Thoracic aorta (tissue), 2 donors: ENCODE measurements at places on chromosomes 6 and 20. TPM values are rescaled to one million over a fixed set of nuclear protein-coding genes. Genes with fewer than 3 reads are reported as not detected.

RHAG gene
- total RNA-seq, result not detected

MAFB gene
- 75.0 TPM for total RNA-seq

DNA sequence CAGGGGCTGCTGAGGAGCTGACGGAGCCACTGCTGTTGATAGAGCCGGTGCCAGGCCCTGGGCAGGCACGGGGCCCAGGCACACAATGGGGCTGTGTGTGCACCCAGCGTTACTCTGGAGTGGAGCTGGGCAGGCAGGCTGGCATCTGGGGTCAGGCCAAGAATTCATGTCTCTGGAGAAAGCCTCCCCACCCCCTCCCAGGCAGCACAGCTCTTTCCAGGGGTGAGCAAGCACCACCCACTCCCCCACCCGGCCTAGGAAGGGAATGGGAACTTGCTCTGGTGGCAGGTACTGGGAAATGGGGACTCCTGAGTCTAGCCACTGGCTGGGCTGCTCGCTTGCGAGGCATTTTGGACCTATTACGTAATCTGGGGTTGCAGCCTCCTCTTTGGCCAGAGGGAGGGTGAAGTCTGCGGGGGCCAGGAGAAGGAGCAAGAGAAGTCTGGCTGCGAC, 22.7 kb downstream of the TFEB start:
- H3K4me3 ChIP-seq, result peak overlapping the region; percentile 29
- peak; percentile 66 for DNase-seq
- no peaks in the 10 kb centered on the region for H3K27me3 ChIP-seq

GRCh38 chr20:34997131-34997561, 41.5 kb downstream of the MYH7B start:
- H3K4me3 ChIP-seq, result no peak overlapping the region
- DNase-seq, result no peak
- no peak overlapping the region for H3K27ac ChIP-seq
- no peaks in the 10 kb centered on the region for H3K27me3 ChIP-seq
- H3K36me3 ChIP-seq, result peaks cover 62% of the 10 kb centered on the region
- H3K4me1 ChIP-seq, result no peaks in the 10 kb centered on the region

DNA sequence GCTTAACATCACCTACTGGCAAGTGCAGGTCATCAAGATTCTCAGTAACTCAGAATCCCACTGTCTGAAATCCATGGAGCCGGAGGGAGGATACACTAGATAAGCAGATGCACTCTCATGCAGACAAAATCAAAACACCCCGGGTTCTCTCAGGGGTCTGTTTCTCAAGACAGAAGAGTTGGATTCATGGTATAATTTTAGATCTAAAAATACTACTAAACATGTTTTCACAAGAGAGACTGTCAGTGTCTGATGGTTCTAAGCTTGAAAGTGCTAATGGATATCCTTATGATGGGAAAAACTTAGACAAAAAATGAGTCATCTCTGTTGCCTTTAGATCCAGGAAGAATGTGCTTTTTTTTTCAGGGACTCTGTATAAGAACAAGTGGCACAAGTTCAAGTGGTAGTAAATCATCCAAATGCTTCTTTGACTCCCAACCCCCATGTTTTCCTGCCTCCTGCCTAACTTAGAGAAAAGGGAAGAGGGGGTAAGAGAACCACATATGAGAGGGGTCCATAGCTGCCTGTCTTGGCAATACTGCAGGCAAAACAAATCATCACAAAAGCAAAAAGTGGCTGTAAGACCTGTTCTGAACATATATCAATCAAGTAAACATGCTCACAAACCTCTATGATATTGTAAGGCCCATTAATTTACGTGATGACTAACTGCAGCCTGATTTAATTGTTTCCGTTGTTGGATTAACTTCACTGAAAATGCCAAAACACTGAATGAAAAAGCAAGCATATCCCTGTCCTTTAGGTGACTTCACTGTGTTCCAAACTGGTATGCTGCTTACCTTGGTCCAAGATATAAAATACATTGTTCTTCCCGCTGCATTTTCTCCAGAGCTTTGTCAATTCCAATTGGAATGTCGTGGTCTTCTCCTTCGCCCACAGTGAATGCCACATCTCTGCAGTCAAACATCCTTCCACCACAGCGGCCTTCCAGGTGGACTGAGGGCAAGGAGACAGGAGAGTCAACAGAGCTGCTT, 84.0 kb upstream of the TULP1 start:
- H3K27ac ChIP-seq, result peak overlapping the region; percentile 45
- no peak for DNase-seq
- peaks cover 83% of the 10 kb centered on the region for H3K4me1 ChIP-seq
- H3K36me3 ChIP-seq, result peaks cover 47% of the 10 kb centered on the region
- no peaks in the 10 kb centered on the region for H3K27me3 ChIP-seq

DNA sequence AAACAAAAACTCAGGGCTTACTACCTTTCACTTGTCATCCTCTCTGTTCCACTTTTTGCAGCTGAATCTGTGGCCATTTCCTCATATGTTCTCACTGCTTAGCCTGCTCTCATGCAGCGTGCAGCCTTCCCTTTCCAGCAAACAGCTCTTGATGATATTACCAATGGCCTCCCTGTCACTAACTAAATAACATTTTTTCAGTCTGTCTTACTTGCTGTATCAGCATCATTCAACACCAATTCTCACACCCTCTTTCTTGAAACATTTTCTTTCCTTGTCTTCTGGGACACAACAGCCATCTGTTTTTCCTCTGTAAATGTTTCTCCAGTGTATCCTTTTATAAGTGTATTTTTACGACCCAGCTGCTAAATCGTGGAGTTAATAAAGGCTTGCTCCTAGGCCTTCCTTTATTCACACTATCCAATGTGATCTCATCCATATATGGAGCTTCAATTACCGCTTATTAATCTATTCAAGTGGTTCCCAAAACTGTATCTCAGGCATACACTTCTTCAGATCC, 523.6 kb upstream of the RNF217 start:
- no peaks in the 10 kb centered on the region for H3K36me3 ChIP-seq
- no peak for DNase-seq
- no peak overlapping the region for H3K4me3 ChIP-seq
- H3K27ac ChIP-seq, result no peak overlapping the region
- no peaks in the 10 kb centered on the region for H3K4me1 ChIP-seq

DNA sequence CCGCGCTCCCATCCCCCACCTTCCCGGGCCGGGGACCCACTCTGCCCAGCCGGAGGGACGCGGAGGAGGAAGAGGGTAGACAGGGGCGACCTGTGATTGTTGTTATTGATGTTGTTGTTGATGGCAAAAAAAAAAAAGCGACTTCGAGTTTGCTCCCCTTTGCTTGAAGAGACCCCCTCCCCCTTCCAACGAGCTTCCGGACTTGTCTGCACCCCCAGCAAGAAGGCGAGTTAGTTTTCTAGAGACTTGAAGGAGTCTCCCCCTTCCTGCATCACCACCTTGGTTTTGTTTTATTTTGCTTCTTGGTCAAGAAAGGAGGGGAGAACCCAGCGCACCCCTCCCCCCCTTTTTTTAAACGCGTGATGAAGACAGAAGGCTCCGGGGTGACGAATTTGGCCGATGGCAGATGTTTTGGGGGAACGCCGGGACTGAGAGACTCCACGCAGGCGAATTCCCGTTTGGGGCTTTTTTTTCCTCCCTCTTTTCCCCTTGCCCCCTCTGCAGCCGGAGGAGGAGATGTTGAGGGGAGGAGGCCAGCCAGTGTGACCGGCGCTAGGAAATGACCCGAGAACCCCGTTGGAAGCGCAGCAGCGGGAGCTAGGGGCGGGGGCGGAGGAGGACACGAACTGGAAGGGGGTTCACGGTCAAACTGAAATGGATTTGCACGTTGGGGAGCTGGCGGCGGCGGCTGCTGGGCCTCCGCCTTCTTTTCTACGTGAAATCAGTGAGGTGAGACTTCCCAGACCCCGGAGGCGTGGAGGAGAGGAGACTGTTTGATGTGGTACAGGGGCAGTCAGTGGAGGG, 2.8 kb downstream of the SOX4 start:
- peak; percentile 7 for DNase-seq
- no peaks in the 10 kb centered on the region for H3K36me3 ChIP-seq
- H3K4me1 ChIP-seq, result peaks cover 5% of the 10 kb centered on the region
- H3K27ac ChIP-seq, result peak overlapping the region; percentile 92
- peak overlapping the region; percentile 95 for H3K4me3 ChIP-seq
- H3K27me3 ChIP-seq, result no peaks in the 10 kb centered on the region

- no peaks in the 10 kb centered on the region for H3K36me3 ChIP-seq
- no peak overlapping the region for H3K27ac ChIP-seq
- no peak overlapping the region for H3K4me3 ChIP-seq
- H3K4me1 ChIP-seq, result no peaks in the 10 kb centered on the region
- DNase-seq, result no peak
- H3K27me3 ChIP-seq, result no peaks in the 10 kb centered on the region
Measured at GRCh38 chr20:52372169-52372568, 180.6 kb upstream of the ZFP64 start.

DNA sequence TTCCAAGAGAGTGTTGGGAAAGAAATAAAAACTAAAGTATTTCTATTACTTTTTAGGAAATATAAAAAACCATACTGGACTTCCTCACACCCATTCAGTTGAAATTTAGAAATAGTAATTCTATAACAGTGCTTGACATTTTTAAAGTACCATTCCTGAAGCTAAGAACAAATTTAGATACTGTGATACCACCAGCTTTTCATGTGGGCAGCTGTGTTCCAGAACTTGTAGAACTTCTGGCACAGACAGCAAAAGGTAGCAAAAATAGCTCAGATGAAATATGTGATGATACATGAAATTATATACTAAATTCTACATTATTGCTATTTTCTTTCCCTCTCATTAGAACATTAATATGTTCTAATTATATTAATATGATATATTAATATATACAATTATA, 346.5 kb downstream of the SYNE1 start:
- DNase-seq, result no peak
- H3K27me3 ChIP-seq, result no peaks in the 10 kb centered on the region
- H3K36me3 ChIP-seq, result peaks cover 39% of the 10 kb centered on the region
- no peak overlapping the region for H3K4me3 ChIP-seq
- H3K27ac ChIP-seq, result no peak overlapping the region
- H3K4me1 ChIP-seq, result peaks cover 13% of the 10 kb centered on the region

DNA sequence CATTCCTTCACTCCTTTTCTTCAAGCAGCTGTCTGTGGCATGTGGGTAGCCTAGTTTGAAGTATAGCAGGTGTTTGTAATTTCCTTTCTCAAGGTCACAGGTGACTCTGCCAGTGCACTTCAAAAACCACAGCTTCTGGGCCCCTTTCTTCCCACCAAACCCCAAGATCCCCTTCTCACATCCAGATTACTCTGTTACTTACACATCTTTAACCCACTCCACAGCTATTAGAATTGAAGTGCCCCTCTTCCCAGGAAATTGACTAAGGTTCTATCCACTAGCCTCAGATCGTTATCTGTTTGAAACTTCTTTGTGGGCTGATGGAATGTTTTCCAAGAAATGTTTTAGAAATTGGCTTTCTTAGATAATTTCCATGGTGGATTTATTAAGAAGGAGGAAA, 150.8 kb downstream of the AHI1 start:
- no peak overlapping the region for H3K4me3 ChIP-seq
- H3K36me3 ChIP-seq, result no peaks in the 10 kb centered on the region
- no peak overlapping the region for H3K27ac ChIP-seq
- H3K27me3 ChIP-seq, result no peaks in the 10 kb centered on the region
- H3K4me1 ChIP-seq, result no peaks in the 10 kb centered on the region
- DNase-seq, result no peak

DNA sequence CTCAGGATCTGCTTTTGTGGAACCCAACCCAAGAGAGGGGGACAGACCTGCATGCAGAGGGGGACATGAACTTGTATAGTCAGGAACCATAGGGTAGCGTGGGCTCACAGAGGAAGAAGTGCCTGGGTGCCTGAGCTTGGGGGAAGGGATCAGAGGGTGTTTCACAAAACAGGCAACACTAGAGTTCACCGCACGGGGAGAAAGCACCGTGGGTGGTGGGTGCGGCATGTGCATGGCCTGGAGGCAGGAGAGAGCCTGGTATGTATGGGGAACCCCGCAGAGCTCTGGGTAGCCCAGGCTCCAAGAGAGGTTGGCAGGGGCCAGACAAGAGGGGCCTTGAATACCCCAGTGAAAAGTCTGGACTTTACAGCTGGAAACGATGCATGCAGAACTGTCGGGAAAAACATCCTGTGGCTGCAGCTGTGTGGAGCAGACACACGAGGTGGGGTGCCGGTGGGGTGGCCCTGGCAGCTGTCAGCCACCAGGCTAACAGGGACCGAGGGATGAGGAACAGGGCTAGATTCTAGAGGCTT, 6.7 kb upstream of the EMILIN3 start:
- H3K36me3 ChIP-seq, result no peaks in the 10 kb centered on the region
- no peak for DNase-seq
- H3K27ac ChIP-seq, result no peak overlapping the region
- H3K27me3 ChIP-seq, result no peaks in the 10 kb centered on the region

- no peak overlapping the region for H3K4me3 ChIP-seq
- DNase-seq, result no peak
- H3K27ac ChIP-seq, result no peak overlapping the region
Measured at GRCh38 chr20:55269913-55270312, 735.4 kb downstream of the CBLN4 start.

- no peak overlapping the region for H3K27ac ChIP-seq
- H3K4me1 ChIP-seq, result no peaks in the 10 kb centered on the region
- DNase-seq, result no peak
Measured at GRCh38 chr6:55818482-55818881, 56.9 kb downstream of the BMP5 start.

GRCh38 chr6:130407032-130407431, 41.2 kb downstream of the TMEM200A start:
- no peak for DNase-seq
- H3K36me3 ChIP-seq, result no peaks in the 10 kb centered on the region
- H3K27ac ChIP-seq, result no peak overlapping the region
- H3K4me3 ChIP-seq, result no peak overlapping the region
- H3K27me3 ChIP-seq, result no peaks in the 10 kb centered on the region

DNA sequence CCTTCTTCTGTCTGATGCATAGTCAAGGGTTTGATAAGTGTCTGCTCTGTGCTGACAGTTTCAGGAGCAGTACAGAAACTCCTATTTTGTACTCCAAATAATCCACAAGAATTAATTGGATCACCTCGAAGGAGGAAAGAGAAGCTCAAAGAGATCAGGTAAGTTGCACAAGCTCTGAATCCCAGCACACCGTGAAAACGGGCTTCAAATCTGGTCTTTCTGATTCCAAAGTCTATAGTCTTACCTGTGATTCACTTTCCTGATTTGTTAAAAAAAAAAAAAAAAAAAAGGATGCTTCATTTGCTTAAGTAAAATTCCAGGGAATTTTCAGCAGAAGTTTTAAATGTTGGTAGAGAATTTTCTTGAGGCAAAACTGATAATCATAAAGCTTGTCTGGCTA, 155.8 kb upstream of the ESR1 start:
- no peaks in the 10 kb centered on the region for H3K27me3 ChIP-seq
- no peak overlapping the region for H3K27ac ChIP-seq
- DNase-seq, result no peak
- no peaks in the 10 kb centered on the region for H3K4me1 ChIP-seq

GRCh38 chr20:37522260-37523011, 1.4 kb downstream of the NNAT start:
- no peak overlapping the region for H3K4me3 ChIP-seq
- peaks cover 4% of the 10 kb centered on the region for H3K36me3 ChIP-seq
- H3K27me3 ChIP-seq, result no peaks in the 10 kb centered on the region
- DNase-seq, result no peak
- peaks cover 34% of the 10 kb centered on the region for H3K4me1 ChIP-seq

- H3K4me1 ChIP-seq, result peaks cover 3% of the 10 kb centered on the region
- no peak overlapping the region for H3K4me3 ChIP-seq
- H3K36me3 ChIP-seq, result no peaks in the 10 kb centered on the region
- no peaks in the 10 kb centered on the region for H3K27me3 ChIP-seq
Measured at GRCh38 chr6:29845405-29846006, 17.9 kb downstream of the HLA-G start.
